Neural crest cell (in vitro differentiated cells): ENCODE measurements at places on chromosomes 5 and 9.

- no peak for DNase-seq
Observed at GRCh38 chr5:122757285-122757684, 17.6 kb upstream of the SNX2 start.

DNA sequence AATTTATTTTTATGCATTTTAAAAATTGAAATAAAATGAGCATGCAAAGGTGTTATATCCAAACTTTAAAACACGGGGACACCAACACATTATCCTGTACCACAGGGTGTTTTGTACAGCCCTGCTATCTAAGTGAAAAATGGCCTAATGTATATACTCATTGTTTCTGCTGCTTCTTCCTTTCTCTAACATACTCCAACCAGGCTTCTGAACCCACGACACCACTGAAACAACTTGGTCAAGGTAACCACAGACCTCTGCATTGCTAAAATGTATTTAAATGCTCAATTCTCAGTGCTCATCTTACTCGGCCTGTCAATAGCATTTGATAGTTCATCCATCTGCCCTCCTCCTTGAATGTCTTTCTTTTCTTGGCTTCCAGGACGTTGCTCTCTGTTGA is 48.3 kb downstream of the DENND1A start:
- no peak for DNase-seq

DNA sequence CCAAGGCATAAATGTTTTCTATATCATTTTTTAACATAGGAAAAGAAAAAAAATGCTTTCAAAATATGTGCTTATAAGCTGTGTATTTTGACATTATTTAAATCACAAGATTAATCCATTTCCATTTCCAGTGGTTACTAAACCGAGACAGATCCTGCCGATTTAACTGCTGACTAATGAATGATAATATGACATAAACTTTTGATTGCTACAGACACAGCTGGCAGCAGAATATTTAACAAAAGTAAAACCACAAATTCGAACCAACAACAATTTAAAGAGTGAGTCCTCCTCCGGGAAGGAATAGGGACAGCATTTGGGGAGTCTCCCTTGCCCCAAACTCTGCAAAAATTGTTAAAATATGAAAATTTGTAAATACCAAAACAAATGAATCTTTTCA is 401.3 kb upstream of the DAB2 start:
- no peak for DNase-seq

- DNase-seq, result no peak
Observed at GRCh38 chr5:132074091-132074771, 642 bp downstream of the CSF2 start.

DNA sequence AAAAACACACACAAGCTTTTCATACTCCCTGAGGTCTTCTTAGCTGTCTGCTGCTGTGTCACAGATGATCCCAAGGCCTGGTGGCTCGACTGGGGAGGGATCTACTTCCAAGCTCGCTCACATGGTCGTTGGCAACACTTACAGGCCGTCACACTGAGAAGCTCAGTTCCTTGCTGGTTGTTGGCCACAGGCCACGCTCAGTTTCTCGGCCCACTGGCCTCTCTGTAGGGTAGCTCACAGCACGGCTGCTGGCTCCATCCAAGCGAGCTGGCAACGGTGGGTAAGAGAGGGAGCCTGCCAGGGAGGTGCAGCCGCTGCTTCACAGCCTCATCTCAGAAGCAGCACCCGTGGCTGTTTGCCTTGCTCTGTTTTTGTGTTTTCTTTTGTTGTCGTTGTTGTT is 43.8 kb upstream of the GFPT2 start:
- no peak for DNase-seq

DNA sequence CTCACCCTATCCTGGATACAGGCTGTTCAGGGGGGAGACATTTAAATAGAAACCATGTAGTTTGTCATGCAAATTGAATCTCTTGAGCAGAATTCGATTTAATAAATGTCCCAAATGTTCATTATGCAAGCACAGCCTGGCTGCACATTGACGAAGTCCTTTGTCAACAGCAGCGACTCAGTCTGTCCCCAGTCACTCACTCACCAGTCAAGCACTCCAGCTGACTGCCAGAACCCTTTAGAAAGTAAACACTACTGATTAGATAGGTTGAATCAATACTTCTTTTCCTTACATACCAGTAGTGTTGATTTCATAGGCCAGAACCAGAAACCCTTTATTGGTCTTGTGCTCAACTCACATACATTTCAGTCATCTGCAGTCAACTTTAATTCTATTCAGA is 27.5 kb downstream of the CDH6 start:
- no peak for DNase-seq

GRCh38 chr9:107905308-107906020 is 415.9 kb upstream of the KLF4 start:
- no peak for DNase-seq

GRCh38 chr5:72284559-72285423 is 35.2 kb downstream of the MRPS27 start:
- no peak for DNase-seq

DNA sequence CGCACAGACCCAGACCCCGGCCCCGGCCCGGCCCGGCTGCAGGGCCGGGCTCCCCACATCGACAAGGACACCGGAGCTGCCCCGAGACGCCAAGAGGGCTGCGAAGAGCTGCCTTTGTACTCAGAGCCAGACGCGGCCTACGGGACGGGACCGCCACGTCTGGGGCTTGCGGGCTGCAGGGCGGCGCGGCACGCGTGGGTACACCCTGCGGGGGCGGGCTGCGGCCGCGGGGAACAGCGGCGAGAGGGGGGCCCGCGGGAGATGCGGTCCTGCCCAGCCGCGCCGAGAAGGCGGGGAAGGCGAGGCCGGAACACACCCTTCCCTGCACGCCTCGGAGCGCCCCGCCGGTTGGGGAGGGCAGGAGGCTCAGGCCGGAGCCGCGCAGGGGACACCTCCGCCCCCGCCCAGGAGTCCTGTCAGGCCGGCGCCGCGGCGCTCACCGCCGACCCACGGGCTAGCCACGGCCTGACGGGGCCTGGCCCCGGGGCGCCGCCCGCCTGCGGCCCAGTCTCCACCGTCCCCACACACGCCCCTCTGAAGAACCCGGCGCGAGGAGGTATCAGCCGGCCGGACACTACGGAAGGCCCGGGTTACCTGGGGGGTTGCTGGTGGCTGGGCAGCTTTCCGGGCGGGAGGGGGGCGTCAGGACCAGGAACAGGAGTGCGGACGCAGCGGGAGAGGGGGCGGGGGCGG is 478 bp downstream of the RAB14 start:
- peak; percentile 19 for DNase-seq

GRCh38 chr5:69517763-69518212 is 25.2 kb downstream of the OCLN start:
- DNase-seq, result no peak

- no peak for DNase-seq
Observed at GRCh38 chr5:3599226-3600105, 3.8 kb downstream of the IRX1 start.

DNA sequence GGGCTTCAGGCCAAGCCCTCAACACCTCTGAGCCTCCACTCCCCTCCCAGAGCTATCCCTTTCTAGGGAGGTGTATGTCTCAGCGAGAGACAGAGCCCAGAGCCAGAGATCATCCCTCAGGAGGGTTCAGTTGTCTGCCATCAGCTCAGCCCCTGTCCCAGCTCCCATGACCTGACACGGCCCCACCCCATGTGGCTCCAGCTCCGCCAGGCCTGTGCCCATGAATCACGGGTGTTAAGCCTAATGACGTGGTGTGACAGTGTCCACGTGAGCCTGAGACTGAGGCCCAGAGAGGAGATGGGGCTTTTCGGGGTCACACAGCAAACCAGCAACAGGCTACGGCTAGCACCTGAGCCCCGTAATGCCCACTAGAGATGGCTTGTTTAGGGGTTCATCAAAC is 60.9 kb upstream of the ORM1 start:
- no peak for DNase-seq

DNA sequence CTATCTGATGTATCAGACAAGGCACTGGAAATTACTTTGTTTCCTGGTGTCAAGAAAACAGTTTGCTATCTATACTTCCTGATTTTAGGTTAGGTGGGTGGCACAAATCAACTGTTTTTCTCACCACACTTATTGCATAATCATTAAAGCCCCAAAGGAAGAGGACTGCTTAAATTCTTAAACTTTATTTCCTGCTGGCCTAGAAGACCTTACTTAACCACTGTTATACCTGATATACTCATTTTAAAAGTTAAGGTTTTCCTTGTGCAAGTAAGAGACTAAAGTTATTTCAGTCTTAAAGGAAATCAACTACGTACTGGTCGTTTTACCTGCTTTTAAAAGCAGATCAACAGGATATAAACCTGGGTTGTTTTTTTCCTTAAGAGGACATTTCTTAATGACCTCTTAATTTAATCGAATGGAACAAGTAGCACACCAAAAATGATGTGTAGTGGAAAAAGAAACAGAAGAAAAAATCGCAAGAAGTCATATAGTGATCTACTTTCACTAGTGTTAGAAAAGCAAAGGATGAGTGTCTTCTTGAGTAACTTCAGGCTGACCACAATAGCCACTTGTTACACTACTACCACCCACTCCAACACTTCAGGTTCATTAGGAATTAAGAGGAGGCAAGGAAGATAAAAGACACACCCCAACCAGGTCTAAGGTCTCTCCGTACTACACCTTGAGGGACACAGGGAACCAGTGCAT is 974 bp downstream of the CLINT1 start:
- DNase-seq, result no peak

GRCh38 chr5:42267091-42267490 is 156.1 kb upstream of the GHR start:
- no peak for DNase-seq
